ENCODE measurements at places on chromosomes 7 and 10.
A peak's percentile ranks its signal among the peaks of the same experiment; 100 is the strongest.

GRCh38 chr7:26356929-26357798 lies 65.5 kb downstream of the SNX10 start:
- H3K36me3 ChIP-seq: no peaks in the 10 kb centered on the region
- DNase-seq: no peak
- H3K4me3 ChIP-seq: no peak overlapping the region

- no peak overlapping the region for H3K4me3 ChIP-seq
- H3K27ac ChIP-seq: no peak overlapping the region
- H3K27me3 ChIP-seq: no peaks in the 10 kb centered on the region
- DNase-seq: no peak
Observed at GRCh38 chr7:115822801-115823200, 207.8 kb downstream of the TFEC start.

GRCh38 chr7:80705130-80705781 lies 66.8 kb downstream of the CD36 start:
- no peak for DNase-seq
- no peaks in the 10 kb centered on the region for H3K27me3 ChIP-seq
- no peak overlapping the region for H3K4me3 ChIP-seq

GRCh38 chr10:74011770-74012169 lies 13.9 kb downstream of the VCL start:
- no peak for DNase-seq
- H3K4me1 ChIP-seq: peaks cover 6% of the 10 kb centered on the region
- H3K27me3 ChIP-seq: no peaks in the 10 kb centered on the region

GRCh38 chr10:51321980-51322379 lies 247.7 kb downstream of the PRKG1 start:
- H3K27ac ChIP-seq: peak overlapping the region; percentile 56
- no peak for DNase-seq
- peaks cover 8% of the 10 kb centered on the region for H3K36me3 ChIP-seq
- H3K27me3 ChIP-seq: no peaks in the 10 kb centered on the region

GRCh38 chr7:45999541-45999940 lies 78.5 kb upstream of the IGFBP3 start:
- H3K27ac ChIP-seq: no peak overlapping the region
- no peaks in the 10 kb centered on the region for H3K27me3 ChIP-seq
- H3K36me3 ChIP-seq: no peaks in the 10 kb centered on the region
- no peak for DNase-seq
- H3K4me3 ChIP-seq: no peak overlapping the region

Measured in glutamatergic neuron (in vitro differentiated cells).